ENCODE measurements at places on chromosomes 6 and 20. TPM values are rescaled to one million over a fixed set of nuclear protein-coding genes. Genes with fewer than 3 reads are reported as not detected.

DNA sequence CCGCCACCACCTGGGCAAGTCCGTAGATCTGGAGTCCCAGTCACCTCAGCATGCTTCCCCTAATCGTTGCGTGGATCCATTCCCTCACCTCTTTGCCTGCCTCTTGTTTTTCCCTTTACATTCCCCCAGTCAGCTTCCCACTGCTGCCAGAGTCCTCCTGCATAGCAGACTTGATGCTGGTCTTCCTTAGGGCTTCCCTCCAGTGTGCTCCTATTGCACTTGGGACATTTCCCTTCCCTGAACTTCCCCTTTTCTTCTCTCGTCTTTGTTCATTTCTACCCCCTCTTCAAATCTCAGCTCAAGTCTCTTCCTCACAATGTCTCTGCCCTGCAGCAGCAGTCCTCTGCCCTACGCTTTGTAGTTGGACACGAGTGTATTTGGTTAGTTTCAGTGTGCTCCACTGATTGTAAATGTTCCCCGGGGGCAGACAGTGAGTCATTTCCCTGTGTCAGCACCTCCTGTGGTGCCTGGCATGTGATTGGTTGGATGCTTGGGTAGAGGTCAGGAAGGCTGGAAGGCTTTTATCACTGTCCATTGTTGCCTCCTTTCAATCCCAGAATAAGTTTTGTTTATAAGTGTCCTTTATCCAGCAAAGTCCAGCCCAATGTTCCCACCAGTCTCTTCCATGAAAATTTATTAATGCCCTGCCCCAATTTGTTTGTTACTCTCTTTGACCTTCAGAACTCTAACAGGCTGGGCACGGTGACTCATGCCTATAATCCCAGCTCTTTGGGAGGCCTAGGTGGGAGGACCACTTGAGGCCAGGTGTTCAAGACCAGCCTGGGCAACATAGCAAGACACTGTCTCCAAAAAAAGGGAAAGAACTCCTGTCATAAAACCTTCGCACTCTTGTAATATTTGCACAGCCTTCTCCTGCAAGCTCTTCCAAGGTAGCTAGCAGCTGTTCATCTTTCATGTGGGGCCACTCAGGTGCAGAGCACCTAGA, 38.3 kb downstream of the FAM120B start:
- peak; percentile 48 for DNase-seq
- H3K27me3 ChIP-seq: no peaks in the 10 kb centered on the region
- H3K27ac ChIP-seq: peak overlapping the region; percentile 13
- H3K36me3 ChIP-seq: peaks cover 31% of the 10 kb centered on the region
- H3K4me3 ChIP-seq: no peak overlapping the region

DNA sequence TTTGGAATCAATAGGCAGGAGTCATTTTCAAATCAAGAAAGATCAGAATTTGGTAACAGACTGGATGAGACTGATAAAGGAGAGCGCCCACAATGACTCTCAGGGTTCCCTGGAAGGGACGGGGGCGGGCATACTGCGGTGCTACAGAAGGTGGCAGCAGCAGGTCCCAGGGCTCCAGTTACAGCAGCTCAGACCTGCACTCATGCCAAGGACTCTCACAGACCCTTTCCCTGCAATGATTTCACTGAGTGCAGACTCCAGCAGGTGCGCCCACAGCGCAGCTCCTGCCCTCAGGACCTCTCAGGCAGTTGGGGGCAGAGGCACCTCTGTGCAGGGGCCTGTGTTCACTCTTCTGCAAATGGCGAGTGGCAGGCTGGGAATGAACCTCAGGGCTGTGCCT, 359.8 kb downstream of the ZFAND3 start:
- no peaks in the 10 kb centered on the region for H3K4me1 ChIP-seq
- H3K27me3 ChIP-seq: no peaks in the 10 kb centered on the region
- H3K36me3 ChIP-seq: no peaks in the 10 kb centered on the region
- no peak overlapping the region for H3K27ac ChIP-seq

- no peaks in the 10 kb centered on the region for H3K27me3 ChIP-seq
- no peak overlapping the region for H3K27ac ChIP-seq
- peaks cover 39% of the 10 kb centered on the region for H3K36me3 ChIP-seq
- no peak for DNase-seq
- no peaks in the 10 kb centered on the region for H3K4me1 ChIP-seq
Observed at GRCh38 chr20:21344961-21345360, 41.8 kb downstream of the XRN2 start.

DNA sequence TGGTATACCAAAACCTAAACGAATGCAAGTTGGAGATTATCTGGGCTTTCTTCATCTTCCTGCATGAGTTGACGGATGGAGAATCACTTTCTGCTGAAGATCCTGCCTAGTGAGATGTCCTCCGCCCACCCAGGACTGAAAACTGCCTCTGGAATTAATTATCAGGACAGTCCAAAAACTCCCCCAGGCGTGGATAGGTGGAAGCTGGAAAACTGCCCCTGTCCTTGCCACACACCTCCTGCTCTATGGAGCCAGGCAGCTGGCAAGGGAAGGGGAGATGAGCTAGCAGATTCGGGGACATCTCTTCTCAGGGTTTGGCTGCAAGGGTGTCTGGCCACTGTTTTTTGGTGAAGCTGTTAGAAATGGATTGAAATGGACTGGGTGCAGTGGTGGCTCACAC, 89.3 kb upstream of the ZNFX1 start:
- peaks cover 13% of the 10 kb centered on the region for H3K27me3 ChIP-seq
- H3K36me3 ChIP-seq: no peaks in the 10 kb centered on the region
- no peak for DNase-seq
- no peak overlapping the region for H3K27ac ChIP-seq
- no peaks in the 10 kb centered on the region for H3K4me1 ChIP-seq

DNA sequence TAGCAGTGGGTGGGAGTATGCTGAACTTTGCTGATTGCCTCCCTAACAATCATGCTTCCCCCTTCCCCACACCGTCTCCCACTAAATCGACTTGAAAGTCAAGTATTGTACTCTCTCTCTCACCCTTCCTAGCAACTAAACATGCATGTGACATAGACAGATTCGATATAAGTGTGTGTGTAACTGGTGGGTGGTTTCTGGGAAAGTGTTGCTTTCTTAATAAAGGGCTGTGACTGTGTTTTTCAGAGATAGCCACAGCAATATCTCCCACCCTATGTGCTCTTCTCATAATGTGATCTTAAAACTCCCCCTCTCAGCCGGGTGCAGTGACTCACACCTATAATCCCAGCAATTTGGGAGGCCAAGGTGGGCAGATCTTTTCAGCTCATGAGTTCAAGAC, 49.3 kb upstream of the E2F3 start:
- H3K4me1 ChIP-seq: peaks cover 9% of the 10 kb centered on the region
- H3K27ac ChIP-seq: no peak overlapping the region
- H3K4me3 ChIP-seq: no peak overlapping the region
- H3K27me3 ChIP-seq: no peaks in the 10 kb centered on the region

DNA sequence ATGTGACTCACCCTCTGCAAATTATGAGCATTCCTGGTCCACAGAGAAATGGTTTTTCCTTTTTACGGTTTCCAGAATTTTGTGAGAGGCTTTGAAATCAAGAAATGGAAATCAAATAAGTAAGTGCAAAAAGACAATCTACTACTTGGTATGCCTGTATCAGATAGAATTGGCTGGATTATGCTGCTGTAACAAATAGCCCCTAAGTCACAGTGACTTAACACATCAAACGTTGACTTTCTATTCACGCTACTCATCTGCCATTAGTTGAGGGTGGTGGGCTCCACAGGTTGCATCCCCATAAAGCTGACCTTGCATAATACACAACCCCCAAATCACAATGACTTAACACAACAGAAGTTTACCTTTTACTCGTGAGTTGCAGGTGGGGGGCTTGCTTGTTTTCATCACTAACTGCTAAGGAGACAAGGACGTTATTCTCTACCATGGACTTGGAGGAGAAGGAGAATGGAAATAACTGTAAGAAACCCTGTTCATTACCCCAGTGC, 44.4 kb downstream of the TSHZ2 start:
- H3K27me3 ChIP-seq: peaks cover 4% of the 10 kb centered on the region
- no peak overlapping the region for H3K4me3 ChIP-seq
- peaks cover 3% of the 10 kb centered on the region for H3K4me1 ChIP-seq
- peaks cover 2% of the 10 kb centered on the region for H3K36me3 ChIP-seq

DNA sequence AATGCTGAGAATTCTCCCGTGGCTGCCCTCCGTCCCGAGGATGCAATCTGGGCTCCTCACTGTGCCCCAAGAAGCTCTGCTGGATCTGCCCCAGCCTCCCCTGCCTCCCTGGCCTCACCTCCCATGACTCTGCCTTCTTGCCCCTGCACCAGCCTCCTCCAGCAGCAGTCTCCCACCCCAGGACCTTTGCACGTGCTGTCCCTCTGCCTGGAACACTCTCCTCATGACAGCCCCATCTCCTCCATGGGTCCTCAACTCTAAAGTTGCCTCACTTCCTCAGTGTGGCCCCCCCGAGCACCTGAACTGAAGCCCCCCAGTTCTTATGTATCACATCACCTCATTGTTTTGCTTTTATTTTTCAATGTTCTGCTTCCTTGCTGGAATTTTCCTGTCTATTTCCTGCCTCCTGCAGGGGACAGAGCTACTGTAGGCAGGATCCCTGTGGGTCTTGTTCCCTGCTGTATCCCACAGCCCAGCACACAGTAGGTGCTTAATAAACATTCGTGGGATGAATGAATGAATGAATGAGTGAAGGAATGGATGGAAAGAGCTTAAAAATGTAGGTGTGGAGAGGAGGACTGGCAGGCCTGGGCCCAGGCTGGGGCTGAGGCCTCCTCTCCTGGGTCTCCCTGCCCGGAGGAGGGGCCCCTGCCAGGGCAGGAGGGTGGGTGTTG, 42.2 kb downstream of the CEBPB start:
- no peak overlapping the region for H3K4me3 ChIP-seq
- no peaks in the 10 kb centered on the region for H3K27me3 ChIP-seq
- no peak for DNase-seq

GRCh38 chr6:156123731-156124130, 653.4 kb upstream of the ARID1B start:
- no peaks in the 10 kb centered on the region for H3K27me3 ChIP-seq
- no peaks in the 10 kb centered on the region for H3K36me3 ChIP-seq
- no peaks in the 10 kb centered on the region for H3K4me1 ChIP-seq
- no peak overlapping the region for H3K27ac ChIP-seq
- no peak for DNase-seq

- H3K4me1 ChIP-seq: no peaks in the 10 kb centered on the region
- H3K27me3 ChIP-seq: peaks cover 2% of the 10 kb centered on the region
- peaks cover 4% of the 10 kb centered on the region for H3K36me3 ChIP-seq
- no peak overlapping the region for H3K27ac ChIP-seq
- no peak for DNase-seq
Observed at GRCh38 chr20:29744071-29744470, 1513.4 kb upstream of the DEFB115 start.

- H3K36me3 ChIP-seq: no peaks in the 10 kb centered on the region
- H3K27me3 ChIP-seq: no peaks in the 10 kb centered on the region
- no peak overlapping the region for H3K4me3 ChIP-seq
- DNase-seq: peak; percentile 73
Observed at GRCh38 chr6:26065952-26066380, 21.3 kb upstream of the HFE start.

- no peak overlapping the region for H3K4me3 ChIP-seq
- H3K27ac ChIP-seq: no peak overlapping the region
- H3K36me3 ChIP-seq: peaks cover 2% of the 10 kb centered on the region
- no peaks in the 10 kb centered on the region for H3K27me3 ChIP-seq
- H3K4me1 ChIP-seq: peaks cover 2% of the 10 kb centered on the region
- no peak for DNase-seq
Observed at GRCh38 chr20:25608774-25609173, 15.0 kb downstream of the NANP start.

GRCh38 chr20:22729180-22729579, 144.8 kb upstream of the FOXA2 start:
- H3K36me3 ChIP-seq: no peaks in the 10 kb centered on the region
- no peaks in the 10 kb centered on the region for H3K27me3 ChIP-seq
- no peak overlapping the region for H3K4me3 ChIP-seq
- DNase-seq: no peak
- H3K27ac ChIP-seq: no peak overlapping the region
- H3K4me1 ChIP-seq: no peaks in the 10 kb centered on the region

DNA sequence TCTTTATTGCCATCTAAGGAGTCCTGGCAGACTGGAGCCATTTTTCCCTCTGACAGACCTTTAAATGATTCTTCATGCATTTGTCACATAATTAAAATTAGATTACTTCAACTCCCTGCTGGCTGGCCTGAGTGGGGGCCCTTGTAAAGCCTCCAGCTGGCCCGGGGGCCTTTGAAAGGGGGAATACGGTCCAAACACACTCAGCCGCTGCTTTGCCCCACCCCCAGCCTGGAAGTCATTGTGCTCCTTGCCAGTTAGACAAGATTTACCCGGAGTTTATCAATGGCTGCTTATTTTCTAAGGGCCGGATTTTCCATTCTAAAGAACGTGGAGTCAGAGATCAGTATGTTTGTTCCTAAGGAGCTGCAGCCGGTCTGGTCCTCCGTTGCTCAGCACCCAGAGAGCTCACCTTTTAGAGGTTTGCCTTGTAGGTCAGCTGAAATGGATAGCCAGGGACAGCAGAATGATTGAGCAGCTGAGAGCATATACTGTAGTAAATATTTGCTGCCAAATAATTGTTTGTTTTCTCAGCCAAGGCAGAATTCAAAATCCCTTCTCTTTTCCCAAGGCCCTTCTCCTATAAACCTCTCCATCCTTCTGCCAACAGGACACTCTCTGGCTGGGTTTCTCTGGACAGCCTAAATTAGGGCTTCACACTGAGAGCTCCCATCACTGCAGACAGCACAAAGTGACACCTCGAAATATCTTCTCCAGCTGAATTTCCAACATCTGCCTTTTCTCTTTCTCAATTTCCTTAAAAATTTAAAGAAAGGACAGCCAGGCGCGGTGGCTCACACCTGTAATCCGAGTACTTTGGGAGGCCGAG, 68.4 kb upstream of the RBM24 start:
- no peaks in the 10 kb centered on the region for H3K4me1 ChIP-seq
- no peaks in the 10 kb centered on the region for H3K36me3 ChIP-seq
- no peak for DNase-seq
- no peak overlapping the region for H3K27ac ChIP-seq
- H3K27me3 ChIP-seq: peaks cover 2% of the 10 kb centered on the region

- no peak for DNase-seq
- peaks cover 8% of the 10 kb centered on the region for H3K27me3 ChIP-seq
- H3K4me3 ChIP-seq: peak overlapping the region; percentile 89
- H3K27ac ChIP-seq: peak overlapping the region; percentile 96
Observed at GRCh38 chr20:18794428-18794787, 19.2 kb upstream of the SCP2D1 start.

DNA sequence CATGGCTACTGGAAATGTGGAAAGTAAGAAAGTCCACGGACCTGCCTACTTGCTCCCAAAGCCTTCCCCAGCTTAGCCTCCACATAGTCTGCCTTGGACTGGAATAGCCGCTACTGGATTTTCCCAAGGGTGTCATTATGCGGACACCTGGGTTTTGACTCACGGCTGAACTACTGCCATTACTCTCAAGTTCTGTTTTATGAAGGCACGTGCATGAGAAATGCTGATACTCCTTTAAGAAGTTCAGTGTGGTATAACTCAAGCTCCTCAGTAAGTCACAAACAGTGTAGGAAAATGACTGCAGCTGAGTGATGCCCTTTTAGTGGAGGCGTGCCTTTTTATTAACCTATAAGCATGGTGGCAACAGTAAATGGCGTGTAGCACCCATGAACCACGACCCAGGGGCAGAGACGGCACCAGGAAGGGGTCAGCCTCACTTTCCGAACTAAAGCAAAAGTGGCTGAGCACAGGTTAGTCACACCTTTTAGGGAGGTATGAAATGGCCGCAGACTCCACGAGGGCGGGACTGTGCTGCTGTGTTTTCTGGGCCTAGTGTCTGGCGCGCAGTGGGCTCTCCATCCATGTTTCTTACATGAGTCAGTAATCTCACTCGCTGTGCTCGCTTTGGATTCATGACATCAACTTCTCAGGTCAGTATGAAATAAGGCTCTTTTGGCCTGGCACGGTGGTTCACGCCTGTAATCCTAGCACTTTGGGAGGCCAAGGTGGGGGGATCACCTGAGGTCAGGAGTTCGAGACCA, 23.9 kb downstream of the PSMG4 start:
- no peak for DNase-seq
- H3K36me3 ChIP-seq: no peaks in the 10 kb centered on the region
- no peaks in the 10 kb centered on the region for H3K27me3 ChIP-seq
- H3K4me1 ChIP-seq: peaks cover 3% of the 10 kb centered on the region
- H3K4me3 ChIP-seq: no peak overlapping the region
- H3K27ac ChIP-seq: no peak overlapping the region

Gene ZNF391
- 4.5 TPM for total RNA-seq

Gene SLC24A3
- total RNA-seq: not detected
